ENCODE measurements at places on chromosomes 12 and 14. TPM values are rescaled to one million over a fixed set of nuclear protein-coding genes. Genes with fewer than 3 reads are reported as not detected.

Gene CIDEB
- 1.3 TPM for total RNA-seq

Gene ADAMTS20
- total RNA-seq, result under 0.01 TPM

Gene C3AR1
- total RNA-seq, result under 0.01 TPM

Gene HOXC5
- 1.3 TPM for total RNA-seq

Gene PRIMA1
- not detected for total RNA-seq

Gene PGF
- 0.86 TPM for total RNA-seq

Gene CAPZA3
- not detected for total RNA-seq

Gene TC2N
- 1.3 TPM for total RNA-seq

Gene HNF1A
- not detected for total RNA-seq

Gene BTG1
- 4.8 TPM for total RNA-seq

Gene APOF
- total RNA-seq, result not detected

Gene SPTB
- under 0.01 TPM for total RNA-seq

Gene SMIM41
- 0.43 TPM for total RNA-seq

Gene CHGA
- not detected for total RNA-seq

Gene MIP
- total RNA-seq, result not detected

Gene KRT74
- not detected for total RNA-seq

Gene FIGNL2
- 0.32 TPM for total RNA-seq

Gene PTPRQ
- total RNA-seq, result 0.32 TPM

Gene PROX2
- under 0.01 TPM for total RNA-seq

Gene TBX5
- total RNA-seq, result 0.43 TPM

Gene SLC6A15
- 0.43 TPM for total RNA-seq

Gene MYO1H
- total RNA-seq, result not detected

Gene SERPINA4
- total RNA-seq, result not detected

Gene JDP2
- 36.4 TPM for total RNA-seq

Gene FAIM2
- 3.9 TPM for total RNA-seq

Gene ING4
- 23.8 TPM for total RNA-seq

Gene MORN3
- 0.32 TPM for total RNA-seq

Gene TEX52
- not detected for total RNA-seq

Gene PGAM5
- total RNA-seq, result 39.3 TPM

Gene ACSS3
- 26.8 TPM for total RNA-seq

Gene SLCO1B1
- not detected for total RNA-seq

Gene TAS2R46
- 4.2 TPM for total RNA-seq

Gene TMEM229B
- 0.64 TPM for total RNA-seq

Gene PDZRN4
- total RNA-seq, result not detected

Gene PLXNC1
- total RNA-seq, result 0.97 TPM

Gene GDF3
- not detected for total RNA-seq

Gene PTGER2
- total RNA-seq, result 1.3 TPM

Gene CEBPE
- total RNA-seq, result not detected

Gene TMCC3
- total RNA-seq, result 1.6 TPM

Gene FGF6
- total RNA-seq, result not detected

Gene KRT7
- 36.7 TPM for total RNA-seq

Gene FAM186B
- total RNA-seq, result under 0.01 TPM

Gene HCAR3
- not detected for total RNA-seq

Gene ERGIC2
- total RNA-seq, result 90.7 TPM

Gene TSHR
- not detected for total RNA-seq

Gene CLEC9A
- total RNA-seq, result not detected

Gene GLIPR1L2
- total RNA-seq, result 0.43 TPM

Gene FLVCR2
- 0.43 TPM for total RNA-seq

Gene RFX4
- total RNA-seq, result not detected

Gene CFAP73
- not detected for total RNA-seq

Gene APEX1
- 29.0 TPM for total RNA-seq

Gene NEUROD4
- total RNA-seq, result not detected

Gene HHIPL1
- total RNA-seq, result 3.9 TPM

Gene PPFIA2
- 4.7 TPM for total RNA-seq

Gene REM2
- total RNA-seq, result under 0.01 TPM

Gene RPGRIP1
- not detected for total RNA-seq

Gene XRCC3
- 11.7 TPM for total RNA-seq

Gene ARHGEF40
- total RNA-seq, result 39.6 TPM

Gene PTMS
- 167 TPM for total RNA-seq

All from fibroblast of villous mesenchyme (primary cell).